ENCODE measurements at places on chromosomes 13 and 19.
A peak's percentile ranks its signal among the peaks of the same experiment; 100 is the strongest.

GRCh38 chr13:35957996-35958395 lies 173.2 kb downstream of the DCLK1 start:
- no peak for DNase-seq

- no peak for DNase-seq
Measured at GRCh38 chr19:9580728-9581127, 3.6 kb downstream of the ZNF121 start.

GRCh38 chr19:13004273-13004672 lies 9.0 kb downstream of the NFIX start:
- DNase-seq, result no peak

DNA sequence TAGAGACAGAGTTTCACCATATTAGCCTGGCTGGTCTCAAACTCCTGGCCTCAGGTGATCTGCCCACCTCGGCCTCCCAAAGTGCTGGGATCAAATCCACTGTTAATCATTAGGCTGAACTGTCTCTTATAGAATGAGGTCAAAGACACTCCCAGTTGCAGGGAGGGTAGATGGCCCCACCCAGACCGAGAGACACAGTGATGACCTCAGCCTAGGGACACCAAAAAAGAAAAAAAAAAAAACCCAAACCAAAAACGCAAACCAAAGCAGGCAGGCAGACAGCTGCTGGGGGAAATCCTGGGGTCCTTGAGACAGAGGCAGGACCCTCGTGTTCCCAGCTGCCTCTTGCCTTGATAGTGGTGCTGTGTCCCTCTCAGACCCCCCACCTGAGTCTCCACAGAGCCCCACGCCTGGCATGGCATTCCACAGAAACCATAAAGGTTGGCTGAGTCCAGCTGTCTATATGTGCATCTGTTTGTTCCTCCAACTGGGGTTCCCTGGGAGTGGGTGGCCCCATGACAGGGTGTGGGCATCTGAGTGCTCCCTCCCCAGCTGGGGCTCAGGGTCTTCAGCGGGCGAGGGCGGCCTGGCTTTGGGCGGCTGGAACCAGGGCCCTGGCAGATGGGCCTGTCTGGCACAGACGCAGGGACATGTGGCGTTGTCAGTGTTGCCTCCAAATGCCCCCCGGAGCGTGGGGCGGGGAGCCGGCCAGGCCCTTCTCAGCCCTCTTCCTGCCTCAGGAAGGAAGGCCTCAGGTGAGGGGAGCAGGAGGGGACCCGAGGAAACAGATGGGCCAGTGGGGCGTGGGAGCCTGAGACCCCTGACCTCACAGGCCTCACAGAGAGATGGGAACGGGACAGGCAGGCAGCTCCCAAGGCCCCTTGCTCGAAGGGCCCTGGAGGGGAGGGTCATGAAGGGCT lies 5.2 kb downstream of the DAND5 start:
- DNase-seq, result no peak

- no peak for DNase-seq
Measured at GRCh38 chr13:51318015-51318414, 21.5 kb upstream of the SERPINE3 start.

DNA sequence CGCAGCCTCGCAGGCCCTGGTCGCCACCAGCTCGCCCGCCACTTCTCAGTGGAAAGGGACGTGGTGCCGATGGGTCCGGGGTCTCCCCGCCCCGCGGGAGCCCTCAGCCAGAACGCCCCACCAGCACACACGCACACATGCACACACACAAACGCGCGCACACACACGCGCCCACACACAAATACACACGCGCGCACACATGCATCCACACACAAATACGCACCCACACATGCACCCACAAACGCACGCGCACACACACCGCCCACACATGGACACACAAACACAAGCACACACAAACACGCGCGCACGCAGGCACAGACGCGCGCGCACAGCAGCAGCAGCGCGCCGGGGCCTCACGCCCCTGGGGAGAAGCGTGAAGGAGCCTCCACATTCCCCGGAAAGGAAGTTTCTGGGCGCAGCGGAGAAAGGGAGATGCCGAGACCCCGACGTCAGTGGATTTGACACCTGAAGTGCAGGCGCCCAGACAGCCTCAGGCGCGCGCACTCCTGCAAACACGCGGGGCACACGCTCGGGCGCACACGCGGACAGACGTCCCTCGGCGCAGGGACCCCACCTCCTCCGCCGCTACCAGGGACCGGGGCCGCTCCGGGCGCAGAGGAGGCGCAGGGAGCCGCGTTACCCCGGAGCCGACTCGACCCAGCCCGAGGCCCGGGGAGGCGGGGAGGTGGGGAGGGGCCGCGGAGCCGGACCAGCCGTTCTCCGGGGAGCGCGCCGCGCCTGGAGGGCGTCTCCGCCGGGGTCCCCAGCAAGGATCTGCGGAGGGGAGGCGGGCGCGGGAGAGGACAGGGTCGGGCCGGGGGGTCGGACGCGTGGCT lies 622 bp downstream of the RASA3 start:
- peak; percentile 41 for DNase-seq

DNA sequence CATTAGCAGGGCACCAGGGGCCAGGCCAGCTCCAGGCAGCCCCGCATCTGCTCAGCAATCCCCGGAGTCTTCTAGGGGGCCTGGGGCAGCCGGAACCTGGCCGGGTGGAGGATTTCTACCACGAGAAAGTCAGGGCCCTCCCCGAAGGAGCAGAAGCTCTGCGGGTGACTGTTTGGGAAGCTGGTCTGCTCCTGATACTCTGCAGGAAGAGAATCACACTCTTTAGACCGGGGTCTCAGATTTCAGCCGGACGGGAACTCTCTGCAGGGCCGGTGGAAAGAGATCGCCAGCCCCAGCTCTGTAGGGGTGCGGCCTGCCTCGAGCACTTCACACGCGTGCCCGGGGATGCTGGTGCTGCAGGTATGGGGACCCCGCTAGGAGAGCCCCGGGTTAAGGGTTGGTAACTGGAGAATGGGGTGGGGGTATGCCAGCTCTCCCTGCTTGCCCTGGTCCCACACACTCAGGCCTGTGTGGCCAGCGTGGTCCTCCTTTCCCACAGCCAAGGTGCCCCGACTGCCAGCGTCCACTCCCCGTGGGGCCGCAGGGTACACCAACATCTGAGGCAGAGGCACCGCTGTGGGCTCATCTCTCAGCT lies 20.1 kb downstream of the RASA3 start:
- peak; percentile 2 for DNase-seq

DNA sequence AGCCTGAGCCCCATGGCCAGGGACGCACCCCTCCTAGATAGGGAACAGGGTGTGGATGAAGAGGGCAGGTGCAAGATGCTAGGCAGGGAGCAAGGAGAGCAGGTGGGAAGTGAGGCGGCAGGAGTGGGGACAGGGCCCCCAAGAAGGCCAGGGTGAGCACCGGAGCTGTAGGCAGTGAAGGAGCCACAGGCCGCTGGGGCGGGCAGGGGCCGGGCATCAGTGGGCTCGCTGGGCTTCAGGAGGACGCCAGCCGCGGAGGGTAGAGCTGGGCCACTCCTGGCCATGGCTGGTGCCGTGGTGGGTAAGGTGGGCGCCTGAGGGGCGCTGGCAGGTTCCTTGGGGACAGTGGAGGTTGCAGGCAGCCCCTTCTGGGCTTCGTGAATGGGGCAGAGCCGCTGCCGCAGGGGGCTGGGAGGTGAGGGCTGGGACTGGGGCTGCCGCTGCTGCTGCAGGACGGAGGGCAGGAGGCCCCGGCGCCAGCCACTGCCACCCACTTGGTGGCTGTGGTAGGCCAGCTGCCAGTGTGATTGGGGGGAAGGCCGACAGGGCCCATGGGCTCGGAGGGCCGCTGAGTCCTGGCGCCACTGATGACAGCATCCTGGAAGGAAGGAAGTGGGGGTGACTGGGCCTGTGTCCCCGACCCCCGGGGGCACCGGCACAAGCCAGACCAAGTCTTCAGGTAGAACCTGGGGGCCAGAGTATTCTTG lies 2.1 kb downstream of the NKPD1 start:
- DNase-seq, result no peak

- peak; percentile 42 for DNase-seq
Measured at GRCh38 chr19:41705393-41706174, 2.8 kb upstream of the CEACAM5 start.

- DNase-seq, result no peak
Measured at GRCh38 chr13:36712770-36713169, 39.0 kb downstream of the SERTM1 start.

DNA sequence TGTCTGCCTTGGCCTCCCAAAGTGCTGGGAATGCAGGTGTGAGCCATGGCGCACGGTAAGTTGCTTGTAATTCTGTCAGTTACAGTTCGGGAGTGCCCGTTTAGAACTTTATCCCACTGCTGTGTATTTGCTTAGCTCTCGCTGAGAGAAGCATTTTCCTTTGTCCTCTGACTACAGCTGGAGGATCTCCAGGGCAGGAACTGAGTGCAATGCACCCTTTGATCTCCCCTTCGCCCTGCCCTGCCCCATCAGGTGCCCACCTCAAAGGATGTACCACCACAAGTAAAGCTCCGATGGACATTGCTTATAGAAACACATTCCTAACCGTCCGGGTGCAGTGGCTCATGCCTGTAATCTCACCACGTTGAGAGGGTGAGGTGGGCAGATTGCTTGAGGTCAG lies 6.5 kb downstream of the BRME1 start:
- no peak for DNase-seq

DNA sequence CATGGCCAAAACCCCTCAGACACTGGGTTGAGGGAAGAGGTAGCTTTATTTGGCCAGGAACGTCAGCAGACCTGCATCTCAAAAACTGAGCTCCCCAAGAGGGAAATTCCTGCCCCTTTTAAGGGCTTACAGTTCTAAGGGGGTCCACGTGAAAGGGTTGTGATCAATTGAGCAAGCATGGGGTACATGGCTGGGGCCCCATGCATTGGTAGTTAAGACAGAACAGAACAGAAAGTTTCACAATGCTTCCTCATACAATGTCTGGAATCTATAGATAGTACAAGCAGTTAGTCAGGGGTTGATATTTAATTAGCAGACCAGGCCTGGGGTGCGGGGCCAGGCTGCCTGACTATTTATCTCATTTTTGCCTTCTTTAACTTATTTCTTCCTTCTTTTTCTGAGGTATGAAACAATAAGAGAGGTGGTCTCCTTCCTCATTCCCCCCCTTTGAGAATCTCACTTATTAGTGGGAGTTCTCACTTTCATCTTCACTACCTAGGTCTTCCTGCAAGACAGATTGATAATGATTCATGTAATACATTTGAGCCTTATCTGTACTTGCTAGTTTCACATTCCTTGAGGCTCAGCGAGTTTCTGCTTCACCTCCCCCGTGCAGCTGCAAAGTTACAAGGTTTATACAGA lies 84.8 kb downstream of the SLC25A15 start:
- DNase-seq, result no peak

DNA sequence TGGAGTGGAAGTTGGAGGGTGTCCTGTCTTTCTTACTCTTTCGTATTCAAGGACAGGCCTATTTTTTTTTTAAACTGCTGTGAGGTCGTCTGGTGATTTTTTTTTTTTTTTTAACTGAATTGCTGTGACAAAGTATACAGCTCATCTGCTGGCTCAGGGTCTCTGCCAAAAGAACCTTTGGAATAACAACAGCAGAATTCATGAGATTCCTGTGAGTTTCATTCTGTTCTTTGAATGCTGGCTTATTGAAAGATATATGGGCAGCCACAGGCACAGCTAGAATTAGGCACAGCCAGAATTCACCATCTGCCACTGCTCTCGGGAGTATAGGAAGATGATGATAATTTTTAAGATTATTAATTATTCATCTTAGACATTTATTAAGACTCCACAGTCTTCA lies 21.4 kb upstream of the FRY start:
- DNase-seq, result no peak

DNA sequence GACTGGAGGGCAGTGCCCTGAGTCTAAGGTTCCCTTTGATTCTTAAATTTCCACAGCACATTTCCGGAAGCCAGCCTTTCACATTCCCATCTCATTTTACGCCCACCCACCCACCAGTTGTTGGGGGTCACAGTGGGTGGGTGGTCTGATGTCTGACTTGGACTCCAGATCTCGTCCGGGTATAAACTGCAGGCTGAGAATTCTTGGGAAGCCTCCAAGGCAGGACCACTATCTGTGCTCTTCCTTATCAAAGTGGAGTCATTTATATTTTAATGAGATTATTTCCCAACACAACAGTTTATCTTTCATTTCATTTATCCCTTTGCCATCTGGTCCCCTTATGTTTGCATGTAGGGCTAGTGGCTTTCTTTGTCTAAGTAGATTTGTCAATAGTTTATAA lies 3.6 kb upstream of the FAM124A start:
- DNase-seq, result no peak

DNA sequence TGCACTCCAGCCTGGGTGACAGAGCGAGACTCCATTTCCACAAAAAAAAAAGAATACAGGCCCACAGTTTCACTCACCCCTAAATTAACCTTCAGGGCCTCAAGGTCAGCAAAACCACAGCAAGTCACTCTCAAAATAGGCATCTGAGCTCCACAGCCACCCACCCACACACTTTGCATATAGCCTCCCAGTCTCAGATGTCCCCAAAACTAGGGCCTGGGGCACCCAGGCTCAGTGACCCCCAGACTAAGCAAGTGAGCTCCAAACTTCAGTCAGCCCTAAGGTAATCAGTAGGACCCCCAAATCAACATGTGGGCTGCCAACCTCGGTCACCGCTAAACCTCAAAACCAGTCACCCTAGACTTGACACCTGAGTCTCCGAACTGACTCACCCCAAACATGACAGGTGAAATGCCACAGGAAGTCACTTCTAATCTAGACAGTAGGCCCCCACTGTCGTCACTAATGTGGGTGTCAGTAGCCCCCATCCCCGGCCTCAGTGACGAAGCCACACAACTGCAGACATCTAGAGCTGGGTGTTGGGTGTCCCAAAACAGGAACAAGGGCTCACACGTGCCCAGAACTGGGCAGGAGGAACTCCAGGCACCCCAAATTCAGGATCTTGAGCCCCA lies 13.9 kb downstream of the RABAC1 start:
- peak; percentile 81 for DNase-seq

DNA sequence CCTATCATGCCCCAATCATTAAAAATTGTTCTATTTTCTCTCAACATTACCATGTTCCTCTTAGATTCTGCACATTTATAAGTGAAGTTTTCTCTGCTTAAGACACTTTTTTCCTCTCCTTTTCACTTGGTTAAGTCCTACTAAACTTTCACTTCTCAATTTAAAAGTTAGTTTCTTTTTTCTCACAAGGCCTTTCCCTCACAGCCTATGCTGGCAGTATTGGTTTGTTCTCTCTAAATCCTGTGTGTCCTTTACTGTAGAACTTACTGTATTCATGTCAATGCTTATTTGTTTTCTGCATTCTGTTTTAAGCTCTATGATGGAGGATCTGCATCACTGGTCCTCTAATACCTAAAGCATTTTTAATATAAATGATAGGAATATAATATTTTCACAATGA lies 2816.6 kb downstream of the PCDH9 start:
- DNase-seq, result no peak

DNA sequence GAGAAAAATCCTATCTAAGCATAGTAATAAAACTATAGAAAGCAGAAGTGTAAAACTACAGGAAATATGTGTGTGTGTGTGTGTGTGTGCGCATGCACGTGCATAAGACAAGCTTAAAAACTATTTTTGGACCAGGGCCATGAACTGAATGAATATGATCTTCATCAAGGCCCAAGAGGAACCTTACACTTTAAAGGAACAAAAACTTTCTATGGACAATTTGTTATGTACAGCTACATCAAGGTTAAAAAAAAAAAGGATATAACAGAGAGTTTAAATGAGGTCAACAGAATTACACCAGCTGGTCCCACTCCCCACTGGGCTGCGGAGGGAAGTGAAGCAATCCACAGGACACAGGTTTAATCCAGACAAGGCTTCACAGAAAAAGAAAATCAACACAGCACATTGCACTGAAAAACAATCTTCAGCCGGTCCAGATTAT lies 151.1 kb downstream of the LHFPL6 start:
- no peak for DNase-seq

- DNase-seq, result no peak
Measured at GRCh38 chr19:56308792-56309191, 5.8 kb downstream of the ZSCAN5A start.
